Fibroblast of the aortic adventitia (primary cell): ENCODE measurements at places on chromosomes 11 and 22.
A peak's percentile ranks its signal among the peaks of the same experiment; 100 is the strongest.

DNA sequence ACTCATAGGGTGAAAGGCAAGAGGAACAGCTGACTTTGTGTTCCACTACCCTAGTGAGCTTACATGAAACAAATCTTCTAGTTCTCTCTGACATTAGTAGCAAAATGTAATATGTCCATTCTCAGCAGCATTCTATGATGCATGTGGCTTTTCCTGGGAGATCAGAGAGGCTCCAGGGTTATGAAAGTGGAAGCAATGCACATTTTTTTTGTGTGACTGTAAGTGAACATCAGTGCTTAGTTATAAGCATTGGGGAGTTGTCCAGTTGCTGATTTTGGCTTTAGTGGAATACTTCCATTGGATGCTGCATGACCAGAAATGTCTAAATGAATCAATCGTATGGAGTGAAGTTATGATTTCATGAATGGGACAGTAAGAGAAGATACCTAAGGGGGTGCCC lies 255.9 kb downstream of the FAT3 start:
- no peak for DNase-seq

DNA sequence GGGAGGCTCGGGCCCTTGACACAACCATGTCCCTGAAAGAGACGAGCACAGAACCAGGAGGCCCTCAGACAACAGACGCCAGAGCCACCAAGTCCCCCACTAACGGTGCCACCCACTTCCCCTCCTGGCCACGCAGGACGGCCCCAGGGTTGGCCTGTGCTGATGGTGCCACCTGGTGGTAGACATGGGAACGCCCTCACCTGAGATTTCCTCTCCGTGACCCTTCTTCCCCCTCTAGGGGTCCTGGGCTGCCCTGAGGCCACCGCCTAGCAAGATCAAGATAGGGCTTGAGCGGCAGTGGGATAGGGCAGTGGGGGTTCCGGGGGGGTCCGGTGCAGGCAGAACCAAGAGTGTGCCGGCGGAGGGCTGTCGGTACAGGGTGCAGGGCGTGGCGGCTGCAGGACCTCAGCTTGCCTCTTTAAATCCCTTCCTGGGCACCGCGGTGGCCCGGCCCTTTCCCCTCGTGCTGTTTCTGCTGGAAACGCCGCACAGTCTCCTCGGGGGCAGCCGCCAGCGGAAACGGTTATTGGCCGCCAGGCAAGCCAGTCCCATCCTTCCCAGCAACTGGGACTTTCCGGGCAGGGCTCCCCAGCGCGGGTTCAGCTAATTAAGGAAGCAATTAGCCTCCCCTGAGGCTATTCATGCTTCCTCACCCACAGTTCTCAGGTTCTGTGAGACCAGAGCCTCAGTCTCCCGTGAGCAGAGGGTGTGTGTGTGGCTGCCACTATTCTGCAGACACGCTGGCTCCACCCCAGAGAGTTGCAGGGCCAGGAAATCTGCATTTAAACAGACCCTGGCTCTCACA lies 5.5 kb upstream of the NFAM1 start:
- peak; percentile 47 for DNase-seq

GRCh38 chr11:71209181-71209580 lies 43.2 kb downstream of the SHANK2 start:
- no peak for DNase-seq

GRCh38 chr11:72574548-72575460 lies 99.4 kb downstream of the PDE2A start:
- DNase-seq, result no peak

- DNase-seq, result peak; percentile 80
These were observed 10.2 kb upstream of the P4HA3 start for GRCh38 chr11:74321487-74322188.

DNA sequence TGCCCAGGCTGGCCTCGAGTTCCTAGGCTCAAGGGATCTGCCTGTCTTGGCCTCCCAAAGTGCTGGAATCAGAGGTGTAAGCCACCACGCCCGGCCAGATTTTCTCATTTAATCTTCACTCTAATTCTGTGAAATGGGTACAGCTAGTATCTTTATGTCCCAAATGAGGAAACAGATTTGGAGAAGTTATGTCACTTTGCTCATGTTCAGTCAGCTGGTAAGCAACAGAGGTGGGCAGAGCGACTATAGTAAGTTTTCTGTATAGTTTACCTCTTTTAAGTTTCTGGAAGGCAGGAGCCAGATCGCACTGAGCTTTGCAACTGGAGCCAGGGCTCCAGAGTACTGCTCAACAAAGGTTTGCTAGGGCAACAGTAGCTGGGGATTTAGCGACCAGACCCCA lies 33.2 kb downstream of the RCOR2 start:
- no peak for DNase-seq

DNA sequence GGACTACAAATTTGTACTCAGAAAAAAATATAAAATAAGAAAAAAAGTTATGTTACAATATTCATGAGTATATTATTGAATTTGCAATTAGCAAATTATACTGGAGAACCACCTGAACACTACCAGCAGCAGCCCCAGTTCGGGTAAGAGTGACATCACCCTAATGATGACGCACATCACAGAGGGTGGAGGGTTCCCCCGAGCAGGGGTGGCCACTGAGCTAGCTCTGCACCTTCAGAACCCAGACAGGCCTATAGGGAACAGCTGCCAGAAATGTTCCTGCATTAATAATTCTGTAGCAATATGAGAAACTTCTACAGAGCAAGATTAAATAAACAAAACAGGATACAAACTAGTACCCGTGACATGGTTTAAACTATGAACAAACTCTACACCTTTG lies 17.5 kb upstream of the ARAP1 start:
- DNase-seq, result no peak

DNA sequence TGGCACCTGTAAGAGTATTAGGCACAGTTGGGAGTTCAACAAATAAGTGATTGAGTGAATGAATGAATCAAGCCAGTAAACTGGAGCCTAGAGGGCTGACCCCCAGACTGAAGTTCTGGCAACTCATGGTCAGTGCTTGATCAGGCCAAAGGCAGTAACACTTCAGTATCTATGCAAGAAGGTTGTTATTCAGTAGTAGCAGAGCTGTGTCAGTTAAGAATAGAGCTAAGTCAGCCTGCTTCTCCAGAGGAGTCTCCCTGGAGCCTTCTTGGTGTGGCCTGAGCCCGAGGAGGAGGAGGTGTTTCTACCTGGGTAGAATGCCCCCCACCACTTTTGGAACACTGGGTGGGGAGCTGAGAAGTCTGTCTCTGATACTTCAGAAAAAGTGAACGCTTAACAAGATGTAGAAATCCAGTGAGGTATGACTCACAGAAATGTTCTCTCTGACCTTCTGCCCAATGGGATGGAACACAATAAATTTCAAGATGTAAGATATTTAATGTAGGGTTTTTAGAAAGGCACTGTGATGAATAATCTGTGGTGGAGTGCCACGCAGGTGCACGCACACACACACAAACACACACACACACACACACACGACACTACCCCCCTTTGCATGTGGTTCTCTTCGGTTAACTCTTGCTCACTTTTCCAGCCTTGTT lies 219.9 kb downstream of the HIPK3 start:
- DNase-seq, result peak; percentile 17

DNA sequence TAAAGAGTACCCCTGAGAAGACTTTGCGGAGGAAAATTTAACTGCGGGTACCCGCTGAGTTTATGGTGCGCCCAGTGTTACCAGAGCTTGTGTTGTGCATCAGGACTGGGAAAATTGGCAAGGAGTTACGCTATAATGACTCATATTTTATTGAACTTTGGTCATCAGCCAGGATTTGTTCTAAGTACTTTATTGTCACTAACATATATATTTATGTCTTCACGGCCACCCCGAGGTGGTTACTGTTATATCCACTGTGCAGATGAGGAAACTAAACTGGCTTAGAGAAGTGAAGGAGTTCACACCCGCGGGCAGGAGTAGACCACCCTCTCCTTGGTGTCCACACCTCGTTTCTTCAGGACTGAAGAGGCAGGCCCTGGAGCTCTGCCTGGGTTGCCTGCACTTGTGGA lies 667 bp downstream of the ACCS start:
- peak; percentile 80 for DNase-seq

- DNase-seq, result no peak
These were observed 163.0 kb upstream of the CCDC179 start for GRCh38 chr11:23023319-23023718.

DNA sequence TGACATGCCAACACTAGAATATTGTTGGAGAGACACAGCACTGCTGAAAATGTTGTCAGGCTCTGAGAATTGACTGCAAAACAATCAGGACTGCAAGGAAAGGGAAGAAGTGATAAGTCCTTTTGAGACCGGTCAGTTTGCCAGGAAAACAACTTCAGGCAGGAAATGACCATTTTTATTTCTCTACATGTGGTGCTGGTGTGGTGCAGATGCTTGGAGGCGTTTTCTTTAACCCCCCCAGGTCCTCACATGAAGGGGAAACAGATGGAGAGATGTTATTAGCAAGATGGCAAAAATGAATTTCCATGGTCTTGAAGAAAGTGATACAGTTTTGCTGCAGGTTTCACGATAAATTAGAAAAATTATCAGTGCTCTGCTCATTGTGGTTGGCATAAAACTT lies 5.7 kb downstream of the AP2A2 start:
- peak; percentile 59 for DNase-seq

- no peak for DNase-seq
These were observed 99.2 kb downstream of the STIM1 start for GRCh38 chr11:3954448-3955298.

GRCh38 chr11:69635195-69635594 lies 5.8 kb upstream of the CCND1 start:
- DNase-seq, result no peak

GRCh38 chr11:44782478-44782877 lies 55.7 kb downstream of the TSPAN18 start:
- no peak for DNase-seq

GRCh38 chr22:40484906-40485669 lies 114.7 kb downstream of the SGSM3 start:
- DNase-seq, result peak; percentile 60

- no peak for DNase-seq
These were observed 43.5 kb upstream of the CYP2D6 start for GRCh38 chr22:42174062-42174461.

DNA sequence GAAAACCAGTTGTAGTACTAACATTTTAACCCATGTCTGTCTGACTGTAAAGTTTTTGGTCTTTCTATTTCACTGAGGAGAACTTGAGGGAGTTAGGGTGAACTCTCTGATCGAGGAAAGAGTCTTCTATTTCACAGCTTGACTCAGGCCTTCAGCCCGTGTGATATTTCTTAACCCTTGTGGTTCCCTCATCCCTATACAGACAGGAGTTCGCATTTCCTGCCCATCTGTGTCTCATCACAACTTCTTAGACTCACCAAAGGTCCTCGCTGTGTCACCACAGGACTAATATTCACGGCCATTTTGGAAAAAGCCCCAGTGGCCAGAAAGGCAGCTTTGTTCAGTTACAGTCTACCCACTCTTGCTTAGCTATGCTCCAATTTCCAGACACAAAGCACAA lies 172.8 kb downstream of the FAM181B start:
- DNase-seq, result no peak

- no peak for DNase-seq
These were observed 32.3 kb upstream of the JAM3 start for GRCh38 chr11:134036492-134037045.

- DNase-seq, result no peak
These were observed 231.0 kb downstream of the TTC28 start for GRCh38 chr22:28448625-28449024.

DNA sequence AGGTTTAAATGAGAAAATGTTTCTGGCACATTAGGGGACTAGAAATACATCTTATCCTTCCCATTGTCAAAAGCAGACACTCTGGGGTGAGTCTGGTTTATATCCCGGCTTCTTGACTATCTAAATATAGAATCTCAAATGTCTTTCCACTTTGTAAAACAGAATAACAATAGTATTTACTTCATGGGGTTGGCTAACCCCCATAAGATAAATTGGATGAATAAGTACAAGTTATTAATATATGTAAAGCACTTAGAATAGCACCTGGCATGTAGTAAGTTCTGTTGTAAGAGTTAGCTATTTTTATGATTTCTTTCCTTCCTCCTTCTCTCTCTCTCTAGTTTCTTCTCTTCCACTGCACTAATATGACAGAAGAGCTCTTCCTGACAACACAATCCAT lies 499.1 kb downstream of the INSC start:
- peak; percentile 11 for DNase-seq

- no peak for DNase-seq
These were observed 10.9 kb downstream of the MUC2 start for GRCh38 chr11:1085440-1086170.

DNA sequence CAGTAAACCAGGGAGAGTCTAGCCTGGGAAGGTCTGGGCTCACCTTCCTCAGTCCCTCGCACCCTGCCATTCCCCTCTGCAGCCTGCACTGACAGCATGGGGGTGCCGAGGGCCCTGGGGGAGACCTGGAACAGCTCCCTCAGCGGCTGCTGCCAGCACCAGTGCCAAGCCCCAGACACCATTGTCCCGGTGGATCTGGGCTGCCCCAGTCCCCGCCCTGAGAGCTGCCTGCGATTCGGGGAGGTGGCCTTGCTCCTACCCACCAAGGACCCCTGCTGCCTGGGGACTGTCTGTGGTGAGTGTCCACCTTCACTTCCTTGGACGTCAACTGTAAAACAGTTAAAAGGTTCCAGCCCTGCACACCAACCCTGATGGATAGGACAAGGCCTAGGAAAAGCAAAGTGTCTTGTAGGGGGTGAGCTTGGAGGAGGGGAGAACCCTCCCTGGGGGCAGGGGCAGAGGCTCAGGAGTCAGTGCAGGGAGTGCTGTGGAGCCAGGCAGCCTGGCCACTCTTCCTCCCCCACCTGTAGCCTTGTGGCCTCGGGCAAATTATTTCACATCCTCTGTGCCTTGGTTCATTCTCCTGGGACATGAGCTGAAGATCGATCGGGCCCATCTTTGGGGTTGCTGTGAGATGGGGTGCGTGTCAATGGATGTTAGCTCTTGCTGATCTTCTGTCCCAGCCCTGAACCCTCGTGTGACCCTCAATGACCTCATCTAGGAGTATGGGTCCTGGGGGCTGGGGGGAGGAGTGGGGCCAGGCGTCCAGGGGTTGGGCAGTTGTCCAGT lies 85.2 kb upstream of the MYOD1 start:
- no peak for DNase-seq

GRCh38 chr11:9858822-9859221 lies 194.9 kb downstream of the SWAP70 start:
- no peak for DNase-seq

- DNase-seq, result no peak
These were observed 1.2 kb upstream of the AHNAK start for GRCh38 chr11:62547691-62548281.

DNA sequence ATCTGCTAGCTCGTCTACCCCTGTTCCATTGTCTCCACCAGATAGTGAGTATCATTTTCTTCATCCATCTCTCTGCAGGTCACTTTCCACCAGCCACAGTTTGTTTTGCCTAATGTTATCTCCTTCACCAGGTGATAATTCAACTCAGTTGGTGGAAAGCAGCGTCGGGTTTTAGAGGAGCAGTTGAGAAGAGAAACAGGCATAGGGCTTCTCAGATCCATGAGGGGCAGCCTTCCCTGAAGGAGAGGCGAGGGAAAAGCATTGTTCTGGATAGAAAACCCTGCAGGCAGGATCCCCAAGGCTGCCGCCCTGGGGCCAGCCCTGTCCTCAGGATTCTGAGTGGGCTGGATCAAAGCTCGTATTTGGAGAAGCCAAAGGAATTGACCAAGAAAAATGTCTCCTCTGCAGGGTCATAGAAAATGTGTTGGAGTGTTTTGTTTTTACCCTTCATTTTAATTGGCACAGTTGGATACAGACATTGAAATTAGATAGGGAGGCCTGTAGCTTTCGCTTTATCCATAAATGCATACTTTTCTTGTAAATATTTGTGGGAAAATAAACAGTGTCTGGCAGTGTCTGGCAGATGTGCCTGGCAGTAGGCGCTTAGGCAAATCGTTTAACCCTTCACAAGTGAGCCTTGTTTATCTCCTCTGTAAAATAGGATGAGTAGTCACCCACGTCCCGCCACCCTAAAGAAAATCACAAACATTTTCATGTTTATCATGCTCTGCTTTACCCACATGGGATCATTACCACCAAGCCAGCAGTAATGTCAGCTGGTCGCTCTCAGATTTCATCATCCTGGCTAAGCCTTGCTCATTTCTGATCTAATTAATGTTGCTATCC lies 73.4 kb upstream of the TTC12 start:
- DNase-seq, result peak; percentile 7
